ENCODE measurements at places on chromosomes 2 and 18.

DNA sequence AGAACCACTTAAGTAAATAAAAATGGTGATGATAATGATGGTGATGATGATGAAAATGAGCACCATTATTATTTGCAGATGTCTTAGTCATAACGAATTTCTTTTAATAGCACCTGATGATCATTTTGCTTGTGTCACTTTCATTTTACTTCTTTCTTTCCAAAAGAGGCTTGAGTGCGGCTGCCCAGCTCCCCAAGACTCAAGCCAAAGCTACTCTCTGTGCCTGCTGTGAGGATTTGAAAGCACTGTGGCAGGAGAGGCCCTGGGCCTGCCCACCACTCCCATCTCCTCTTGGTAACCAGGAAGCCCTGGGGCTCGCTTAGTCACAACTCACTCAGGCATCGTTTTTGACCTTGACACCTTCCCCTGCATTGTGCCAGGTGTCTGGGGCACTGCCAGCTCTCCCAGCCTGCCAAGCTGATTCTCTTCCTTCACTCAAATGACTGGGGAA is 41.2 kb downstream of the RPL37A start:
- DNase-seq = no peak

DNA sequence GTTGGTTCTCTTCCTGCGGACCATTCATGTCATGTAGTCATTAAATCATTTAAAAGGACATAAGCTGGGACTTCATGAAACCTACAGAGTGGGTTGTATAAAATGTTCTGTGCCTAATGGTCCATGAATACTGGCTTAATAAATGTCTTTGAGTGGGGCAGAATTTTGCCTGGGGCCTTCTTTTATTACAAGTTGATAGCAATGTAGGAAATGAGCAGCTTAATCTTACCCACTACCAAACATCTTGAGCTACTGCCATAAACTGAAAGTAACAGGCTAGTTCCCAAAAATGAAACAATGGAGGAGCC is 130.9 kb downstream of the TMEM17 start:
- DNase-seq = no peak

- no peak for DNase-seq
Observed at GRCh38 chr2:100197631-100198153, 55.3 kb upstream of the AFF3 start.

DNA sequence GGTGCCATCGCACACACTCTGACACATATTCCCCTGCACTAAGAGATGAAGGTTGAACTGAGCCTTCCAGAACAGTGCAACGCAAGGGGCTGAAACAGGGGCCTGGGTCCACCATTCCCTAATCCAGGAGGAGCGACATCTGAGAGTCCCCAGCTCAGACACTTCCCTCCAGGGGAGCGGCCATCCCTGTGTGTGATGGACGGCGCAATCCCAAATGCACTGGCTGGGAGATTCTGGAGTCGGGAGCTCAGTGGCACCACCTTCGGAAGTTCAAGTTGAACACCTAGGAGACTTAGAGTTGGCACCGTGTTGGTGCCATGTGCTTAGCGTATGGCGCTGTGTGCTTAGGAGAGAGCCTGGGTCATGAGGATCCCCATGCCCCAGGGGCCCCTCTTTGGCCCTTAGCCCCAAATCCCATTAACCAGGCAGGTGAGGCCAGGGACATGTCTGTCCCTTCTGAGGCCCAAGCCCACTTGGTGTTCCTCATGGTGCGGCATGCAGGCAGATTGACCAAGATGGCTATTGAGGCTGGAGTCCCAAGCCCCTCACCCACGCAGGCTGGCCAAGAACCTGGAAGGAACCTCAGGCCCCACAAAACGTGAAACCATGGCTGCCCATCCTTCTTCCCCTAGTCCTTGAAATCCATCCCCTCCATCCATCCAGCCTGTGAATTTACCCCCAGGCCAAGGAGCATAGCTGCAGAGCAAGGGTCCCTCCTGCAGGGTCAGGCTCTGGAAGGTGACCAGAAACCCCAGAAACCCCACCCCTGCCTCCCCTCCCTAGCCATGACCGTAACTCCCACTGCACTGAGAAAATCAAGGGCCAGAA is 114.1 kb upstream of the OTOS start:
- no peak for DNase-seq

GRCh38 chr2:189024901-189025618 is 50.9 kb downstream of the COL3A1 start:
- no peak for DNase-seq

- no peak for DNase-seq
Observed at GRCh38 chr2:28062867-28063266, 172.3 kb downstream of the BABAM2 start.

DNA sequence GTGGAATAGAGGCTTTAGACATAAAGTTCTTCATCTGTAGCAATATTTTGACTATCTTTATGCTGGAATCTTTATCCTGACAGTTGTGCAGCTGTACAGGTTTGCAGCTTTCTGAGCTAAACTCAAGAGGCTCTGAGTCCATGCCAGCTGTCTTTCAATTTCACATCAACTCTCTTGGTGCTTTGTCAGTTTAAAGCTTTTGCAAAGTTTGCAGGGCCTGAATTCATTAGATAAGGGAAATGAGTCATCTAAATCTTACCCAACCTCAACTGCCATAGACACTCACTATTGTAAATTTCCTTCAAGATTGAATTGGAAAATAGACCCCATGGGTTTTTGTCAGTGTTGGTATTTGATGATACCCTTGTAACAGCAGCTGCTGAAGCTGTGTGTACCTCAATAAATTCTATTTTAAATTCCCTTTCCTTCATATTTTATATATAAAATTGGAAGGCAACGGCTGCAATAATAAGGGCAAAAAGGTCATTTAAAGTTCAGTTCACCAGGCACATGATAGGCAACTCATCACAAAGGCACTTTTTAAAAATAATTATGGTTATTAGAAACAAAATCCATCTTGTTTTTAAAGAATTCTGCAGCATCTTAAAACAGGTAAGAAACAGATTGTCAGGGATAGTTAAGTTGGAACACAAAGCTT is 169.9 kb upstream of the SLC39A10 start:
- DNase-seq = no peak

- DNase-seq = no peak
Observed at GRCh38 chr2:110931648-110932047, 189.1 kb upstream of the BCL2L11 start.

GRCh38 chr2:88642278-88642677 is 15.0 kb upstream of the EIF2AK3 start:
- DNase-seq = no peak

DNA sequence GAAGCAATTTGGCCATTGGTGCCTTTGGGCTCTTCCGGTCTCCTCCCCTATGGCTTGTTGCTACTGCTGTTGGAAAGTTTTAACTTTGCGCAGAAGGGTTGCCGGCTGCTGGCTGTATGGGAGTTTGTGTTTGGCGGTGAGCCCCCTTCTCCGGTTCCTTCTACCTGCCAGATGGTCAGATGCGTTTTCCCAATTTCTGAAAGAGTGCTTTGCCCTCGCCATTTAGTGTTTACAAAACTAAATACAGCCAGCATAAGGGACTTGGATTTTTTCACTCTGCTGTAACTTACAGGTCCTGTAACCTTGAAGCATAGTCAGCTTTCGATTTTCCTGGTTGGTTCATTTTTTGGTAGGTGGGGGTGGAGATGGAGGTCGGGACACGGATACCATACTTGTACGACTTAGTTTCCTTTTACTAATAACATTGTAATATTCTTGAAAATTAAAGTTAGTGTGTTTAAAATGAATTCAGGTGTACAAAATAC is 604 bp downstream of the COQ10B start:
- DNase-seq = no peak

GRCh38 chr18:9422816-9423519 is 52.3 kb upstream of the RALBP1 start:
- no peak for DNase-seq
